ENCODE measurements at places on chromosomes 12 and 14.

- DNase-seq = no peak
These were observed 25.3 kb downstream of the C12orf75 start for GRCh38 chr12:105355752-105356151.

DNA sequence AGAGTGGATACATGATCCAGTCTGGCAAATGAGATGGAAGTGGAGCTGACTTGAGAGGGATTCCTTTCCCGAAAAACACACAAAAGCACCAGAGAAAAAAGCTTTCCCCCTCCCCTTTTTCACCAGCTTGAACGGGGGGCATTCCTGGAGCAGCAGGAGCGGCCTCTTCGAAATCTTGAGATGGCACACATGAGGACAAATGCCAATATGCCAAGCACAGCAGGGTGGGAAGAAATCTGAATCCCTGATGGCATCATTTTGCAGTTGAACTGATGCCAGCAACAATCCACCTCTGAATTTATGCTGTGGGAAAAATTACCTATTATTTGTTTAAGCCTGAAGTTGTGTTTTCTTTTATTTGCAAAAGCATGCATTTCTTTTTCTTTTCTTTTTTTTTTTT, 29.7 kb upstream of the BICD1 start:
- DNase-seq = no peak

DNA sequence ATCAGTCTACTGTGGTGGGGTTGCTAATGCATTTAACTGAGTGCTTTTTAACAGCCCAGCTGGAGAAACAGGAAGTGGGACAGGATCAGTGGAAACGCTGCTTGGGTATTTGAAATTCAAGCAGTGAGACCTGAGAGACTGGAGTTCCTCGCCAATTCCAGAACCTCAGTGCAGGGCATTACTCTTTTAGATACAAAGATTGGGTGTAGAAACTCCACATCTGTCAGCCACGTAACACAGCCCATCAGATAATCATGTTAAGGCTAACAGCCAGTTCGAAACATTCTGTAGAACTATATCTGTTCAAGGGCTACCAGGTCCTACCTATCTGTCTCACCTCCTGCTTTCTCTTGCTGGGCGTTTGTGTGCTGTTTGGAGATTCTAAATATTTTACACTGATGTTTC, 45.5 kb downstream of the RAD52 start:
- no peak for DNase-seq

DNA sequence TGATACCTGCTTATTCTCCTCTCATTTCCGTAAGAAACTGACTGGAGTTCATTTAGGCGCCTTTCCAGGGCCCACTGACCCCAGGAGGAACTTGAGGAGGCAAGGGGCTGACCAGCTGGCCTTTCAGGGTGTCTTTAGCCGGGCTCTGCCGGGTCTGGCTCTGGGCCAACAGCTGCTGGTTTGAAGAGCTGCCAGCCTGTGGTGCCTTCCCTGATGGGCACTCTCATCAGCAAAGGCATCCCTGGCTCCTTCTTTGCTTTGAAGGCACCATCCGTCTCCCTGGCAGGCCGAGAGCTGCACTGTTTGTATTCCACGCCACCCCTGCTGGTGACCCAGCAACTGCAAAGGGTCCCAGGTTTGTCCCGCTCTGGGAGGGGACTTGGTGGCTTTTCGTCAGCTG, 42.0 kb downstream of the IQSEC3 start:
- peak; percentile 49 for DNase-seq

GRCh38 chr14:53571641-53572328, 384.8 kb downstream of the BMP4 start:
- no peak for DNase-seq

DNA sequence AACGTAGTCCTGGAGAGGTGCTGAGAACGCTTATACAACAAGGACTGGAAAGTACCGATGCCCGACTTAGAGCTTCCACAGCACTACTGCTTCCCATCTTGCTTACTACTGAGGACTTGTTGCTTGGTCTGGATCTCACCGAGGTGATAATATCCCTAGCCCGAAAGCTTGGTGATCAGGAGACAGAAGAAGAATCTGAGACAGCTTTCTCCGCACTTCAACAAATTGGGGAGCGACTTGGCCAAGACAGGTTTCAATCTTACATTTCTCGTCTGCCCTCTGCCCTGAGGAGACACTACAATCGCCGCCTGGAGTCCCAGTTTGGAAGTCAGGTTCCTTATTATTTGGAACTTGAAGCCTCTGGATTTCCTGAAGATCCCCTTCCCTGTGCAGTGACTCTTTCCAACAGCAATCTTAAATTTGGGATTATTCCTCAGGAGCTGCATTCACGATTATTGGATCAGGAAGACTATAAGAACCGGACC, 1.1 kb downstream of the TOGARAM1 start:
- DNase-seq = no peak

- no peak for DNase-seq
These were observed 249.6 kb upstream of the G2E3 start for GRCh38 chr14:30309405-30309804.

DNA sequence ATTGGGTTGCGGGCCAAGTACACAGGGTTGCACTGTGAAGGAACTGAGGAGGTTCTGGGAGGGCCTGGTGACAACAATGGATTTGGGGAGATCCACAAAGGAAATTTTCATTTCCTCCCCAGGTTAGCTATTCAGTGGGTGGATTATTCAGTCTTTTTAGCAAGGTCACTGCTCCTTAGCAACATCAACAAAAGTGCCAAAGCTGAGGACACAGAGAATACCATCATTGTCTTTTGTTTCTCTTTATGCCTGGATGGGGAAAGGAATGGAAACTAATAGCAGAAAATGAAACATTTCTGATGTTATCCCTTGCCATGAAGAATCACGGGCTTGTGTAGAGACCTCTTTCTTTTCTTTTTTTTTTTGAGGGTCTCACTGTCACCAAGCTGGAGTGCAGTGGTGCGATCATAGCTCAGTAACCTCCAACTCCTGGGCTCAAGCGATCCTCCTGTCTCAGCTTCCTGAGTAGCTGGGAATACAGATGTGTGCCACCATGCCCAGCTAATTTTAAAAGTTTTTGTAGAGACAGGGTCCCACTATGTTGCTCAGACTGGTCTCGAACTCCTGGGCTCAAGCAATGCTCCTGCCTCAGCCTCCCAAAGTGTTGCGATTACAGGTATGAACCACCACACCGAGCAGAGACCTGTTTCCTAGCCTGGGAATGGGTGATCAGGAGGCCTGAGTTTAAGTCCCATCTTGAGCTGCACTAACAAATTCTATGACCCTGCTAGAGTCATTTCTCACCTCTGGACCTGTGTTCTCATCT, 6.5 kb downstream of the PPP1R3E start:
- no peak for DNase-seq

GRCh38 chr12:26471560-26471959, 276.2 kb downstream of the SSPN start:
- no peak for DNase-seq

DNA sequence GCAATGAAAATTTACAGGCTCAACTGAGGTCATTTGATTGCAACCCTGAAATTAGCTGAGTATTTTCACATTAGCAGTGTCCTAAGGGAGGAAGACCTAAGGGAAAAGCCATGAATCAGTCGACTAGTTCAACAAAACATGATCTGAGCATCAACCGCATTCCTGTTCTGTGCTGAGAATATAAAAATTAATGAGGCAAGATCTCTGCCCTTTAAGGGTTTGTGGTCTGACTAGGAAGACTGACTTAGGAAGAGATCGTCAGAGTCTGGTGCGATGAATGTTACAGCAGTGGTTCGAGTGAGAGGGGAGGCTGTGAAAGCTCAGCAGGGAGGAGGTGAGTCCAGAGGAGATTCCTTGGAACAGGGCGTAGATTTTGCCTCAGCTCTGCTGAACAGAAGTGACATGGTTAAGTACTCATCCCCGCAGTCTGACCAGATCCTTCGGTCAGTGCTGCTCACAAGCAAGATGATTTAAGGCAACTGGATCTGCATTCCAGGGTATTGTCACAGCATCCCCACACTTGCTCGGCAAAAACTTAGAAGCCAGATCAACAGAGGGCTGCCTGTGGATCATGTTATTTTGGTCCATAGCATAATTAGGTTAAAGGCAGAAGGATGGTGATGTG, 49.6 kb downstream of the BMAL2 start:
- DNase-seq = no peak

DNA sequence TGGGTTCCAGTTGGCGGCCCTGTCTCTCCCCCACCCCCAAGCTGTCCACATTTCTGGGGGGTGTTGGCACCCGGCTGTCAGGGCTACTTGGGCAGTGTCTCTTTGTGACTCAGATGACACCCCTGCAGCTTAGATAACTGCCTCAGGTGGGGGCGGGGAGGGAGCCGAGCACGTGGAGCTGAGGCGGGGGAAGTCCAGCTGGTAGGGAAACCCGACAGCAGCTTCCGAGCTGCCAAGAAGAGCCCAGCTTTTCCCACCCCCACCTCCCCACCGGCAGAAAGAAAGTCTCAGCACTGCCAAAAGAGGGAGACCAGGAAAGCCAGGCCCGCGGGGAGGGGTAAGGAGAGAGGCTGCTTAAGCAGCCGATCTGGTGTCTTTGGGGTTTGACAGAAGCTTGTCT, 1.4 kb downstream of the LRTM2 start:
- no peak for DNase-seq

- DNase-seq = no peak
These were observed 1.3 kb downstream of the STRAP start for GRCh38 chr12:15883536-15883935.

DNA sequence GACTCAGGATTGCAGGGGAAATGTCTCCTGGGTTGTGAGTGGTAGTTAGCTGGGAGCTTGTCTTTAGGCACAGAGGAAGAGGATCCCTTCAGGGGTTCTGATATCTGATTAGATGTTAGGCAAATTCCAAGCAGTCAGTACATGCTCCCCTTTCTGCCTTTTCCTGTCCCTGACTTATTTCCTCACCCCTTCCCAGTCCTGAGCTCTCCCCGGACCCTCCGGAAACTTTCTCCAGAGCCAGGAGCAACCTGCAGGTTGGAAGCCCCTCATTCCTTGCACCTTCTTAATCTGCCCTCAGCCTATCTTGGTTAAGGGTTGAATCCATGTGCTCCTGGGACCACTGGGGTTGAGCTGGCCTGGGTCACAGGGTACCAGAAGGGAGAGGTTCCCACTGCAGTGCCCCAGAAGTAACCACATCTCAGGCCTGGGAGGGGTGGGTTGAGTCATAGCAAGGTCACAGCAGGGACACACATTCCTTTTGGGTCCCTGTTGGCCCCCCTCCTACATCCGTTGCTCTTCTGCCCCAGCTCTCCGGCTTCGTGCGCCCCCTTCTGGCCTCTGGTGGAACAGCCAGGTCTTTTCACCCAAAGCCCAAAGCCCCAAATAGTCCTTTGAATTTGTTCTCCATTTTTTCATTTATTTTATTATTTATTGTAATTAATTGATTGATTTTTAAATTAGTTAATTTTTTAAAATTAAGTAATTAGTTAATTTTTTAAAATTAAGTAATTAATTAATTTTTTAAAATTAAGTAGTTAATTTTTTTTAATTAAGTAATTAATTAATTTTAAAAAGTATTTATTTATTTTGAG, 1.8 kb downstream of the IGFBP6 start:
- DNase-seq = peak; percentile 89

Data from transverse colon (tissue), 4 donors.